8988T (cell line): ENCODE measurements at places on chromosomes 4 and X.
A peak's percentile ranks its signal among the peaks of the same experiment; 100 is the strongest.

DNA sequence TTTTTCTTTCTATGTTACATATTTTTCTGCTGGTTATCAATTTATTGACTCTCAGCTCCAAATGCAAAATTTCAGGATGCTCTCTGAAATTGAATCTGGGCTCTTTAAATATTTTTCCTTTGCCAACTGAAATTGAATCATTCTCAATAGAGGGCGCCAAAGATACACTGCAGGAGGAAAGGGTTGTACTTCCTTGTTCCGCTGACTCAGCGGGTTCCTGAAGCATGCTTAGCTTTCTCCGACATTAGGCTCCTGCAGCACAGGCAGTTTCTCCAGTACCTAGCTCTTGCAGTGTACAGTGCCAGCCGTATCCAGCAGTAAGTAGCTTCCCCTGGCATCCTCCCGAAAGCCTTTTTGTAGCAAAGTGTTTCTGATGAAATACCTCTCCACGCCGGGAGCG lies 28.8 kb upstream of the CFAP47 start:
- DNase-seq, result peak; percentile 26

DNA sequence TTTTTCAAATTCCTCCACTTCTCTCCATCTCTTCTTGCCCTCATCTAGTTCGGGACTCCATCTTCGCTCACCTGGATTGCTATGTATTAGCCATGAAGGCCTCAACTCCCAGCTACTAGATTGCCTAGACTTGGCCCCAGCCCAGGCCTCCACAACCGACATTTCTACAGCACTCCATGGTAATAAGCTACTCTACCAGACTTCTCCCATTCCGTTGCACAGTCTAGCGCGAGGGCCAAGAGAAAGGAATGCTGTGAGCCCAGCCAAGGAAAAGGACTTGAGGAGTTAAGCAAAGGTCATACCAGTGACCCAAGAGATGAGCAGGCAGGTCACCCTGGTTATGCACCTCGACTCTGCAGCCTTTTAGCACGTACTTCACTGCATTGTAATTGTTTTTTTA lies 75.6 kb downstream of the SOWAHB start:
- DNase-seq, result no peak

DNA sequence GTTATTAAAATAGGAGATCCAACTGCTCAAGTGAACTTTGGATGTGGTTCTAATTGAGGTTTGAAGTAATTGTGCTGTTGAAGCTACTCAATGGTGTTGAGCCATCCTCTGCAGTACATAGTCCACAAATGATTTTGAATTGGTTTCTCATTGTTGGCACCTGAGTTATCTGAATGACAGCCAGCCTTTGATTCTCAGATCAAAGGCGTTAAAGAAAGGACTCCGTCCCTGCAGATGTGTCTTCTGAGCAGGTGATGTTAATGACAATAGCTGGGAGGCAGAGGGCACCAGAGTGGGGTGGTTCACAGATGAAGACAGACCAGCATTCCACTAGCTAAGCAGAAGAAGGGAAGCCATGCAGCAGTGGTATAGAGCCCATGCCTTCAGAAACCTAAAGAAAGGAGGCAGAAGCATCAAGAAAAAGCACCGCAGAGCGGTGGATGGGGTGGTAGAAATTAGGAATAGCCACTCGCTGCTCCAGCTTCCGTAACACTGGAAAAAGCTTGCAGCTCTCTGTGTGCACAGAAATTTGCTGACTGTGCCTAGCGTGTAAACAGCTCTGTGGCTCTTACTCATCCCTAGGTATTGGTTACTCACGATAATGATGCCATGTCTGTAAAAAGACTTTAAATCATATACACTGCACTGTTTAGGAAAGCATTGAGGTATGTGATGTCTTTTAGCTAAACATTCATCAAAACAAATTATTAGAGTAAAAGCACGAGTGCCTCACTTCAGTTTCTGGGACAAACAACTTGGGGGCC lies 79.2 kb upstream of the CLCN4 start:
- DNase-seq, result no peak

DNA sequence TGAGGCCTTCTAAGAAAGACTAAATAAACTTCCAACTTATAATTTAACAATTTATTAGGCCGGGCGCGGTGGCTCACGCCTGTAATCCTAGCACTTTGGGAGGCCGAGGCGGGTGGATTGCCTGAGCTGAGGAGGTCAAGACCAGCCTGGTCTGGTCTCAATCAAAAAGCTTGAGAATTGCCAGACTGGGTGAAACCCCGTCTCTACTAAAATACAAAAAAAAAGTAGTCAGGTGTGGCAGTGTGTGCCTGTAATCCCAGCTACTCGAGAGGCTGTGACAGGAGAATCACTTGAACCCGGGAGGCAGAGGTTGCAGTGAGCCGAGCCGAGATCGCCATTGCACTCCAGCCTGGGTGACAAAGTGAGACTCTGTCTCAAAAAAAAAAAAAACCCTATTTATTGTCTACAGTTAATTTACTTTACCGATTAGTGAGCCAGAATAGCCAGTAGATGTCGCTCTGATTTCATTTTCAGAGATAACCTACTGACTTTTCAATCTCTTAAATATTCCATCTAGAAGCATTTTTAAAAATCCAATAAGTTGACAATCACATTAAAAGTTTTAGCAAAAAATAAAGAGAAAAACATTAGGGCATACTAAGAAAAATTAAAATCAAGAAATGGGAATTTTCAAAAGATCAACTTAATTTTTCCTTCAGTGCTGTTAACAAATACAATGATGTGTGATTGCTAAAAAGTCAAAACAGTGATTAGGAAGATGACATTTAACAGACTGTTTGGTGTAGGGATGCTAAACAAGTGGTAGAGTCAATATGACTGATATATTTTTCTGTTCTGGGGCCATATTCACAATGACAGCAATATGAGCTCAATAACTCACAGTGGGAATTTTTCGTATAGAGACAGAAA lies 4.3 kb upstream of the SHROOM3 start:
- no peak for DNase-seq

DNA sequence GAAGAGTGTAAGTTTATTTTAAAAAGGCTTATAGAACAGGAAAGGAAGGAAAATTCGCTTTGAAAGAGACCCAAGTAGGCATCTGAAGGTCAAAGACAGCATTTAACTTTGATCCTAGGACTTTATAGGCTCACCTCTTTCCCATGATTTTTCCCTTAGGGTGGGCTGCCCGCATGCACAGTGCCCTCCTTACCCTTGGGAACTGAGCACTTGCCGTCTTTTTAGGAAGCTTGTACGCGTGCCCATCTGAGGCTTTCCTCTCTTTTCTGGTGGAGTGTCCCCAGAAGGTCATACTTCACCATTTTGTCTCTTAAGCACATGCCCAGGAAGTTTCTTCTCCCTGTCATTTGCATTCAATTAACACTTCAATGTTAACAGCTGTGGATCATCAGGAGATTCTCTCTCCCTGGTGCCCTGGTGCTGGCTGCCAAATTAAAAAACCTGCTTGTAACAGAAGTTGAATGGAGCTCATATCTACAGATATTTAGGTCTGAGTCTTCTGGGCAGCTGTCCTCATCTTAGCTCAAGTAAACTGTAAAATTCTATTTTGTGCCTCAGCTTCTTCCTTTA lies 38.4 kb upstream of the IL9R start:
- DNase-seq, result no peak

DNA sequence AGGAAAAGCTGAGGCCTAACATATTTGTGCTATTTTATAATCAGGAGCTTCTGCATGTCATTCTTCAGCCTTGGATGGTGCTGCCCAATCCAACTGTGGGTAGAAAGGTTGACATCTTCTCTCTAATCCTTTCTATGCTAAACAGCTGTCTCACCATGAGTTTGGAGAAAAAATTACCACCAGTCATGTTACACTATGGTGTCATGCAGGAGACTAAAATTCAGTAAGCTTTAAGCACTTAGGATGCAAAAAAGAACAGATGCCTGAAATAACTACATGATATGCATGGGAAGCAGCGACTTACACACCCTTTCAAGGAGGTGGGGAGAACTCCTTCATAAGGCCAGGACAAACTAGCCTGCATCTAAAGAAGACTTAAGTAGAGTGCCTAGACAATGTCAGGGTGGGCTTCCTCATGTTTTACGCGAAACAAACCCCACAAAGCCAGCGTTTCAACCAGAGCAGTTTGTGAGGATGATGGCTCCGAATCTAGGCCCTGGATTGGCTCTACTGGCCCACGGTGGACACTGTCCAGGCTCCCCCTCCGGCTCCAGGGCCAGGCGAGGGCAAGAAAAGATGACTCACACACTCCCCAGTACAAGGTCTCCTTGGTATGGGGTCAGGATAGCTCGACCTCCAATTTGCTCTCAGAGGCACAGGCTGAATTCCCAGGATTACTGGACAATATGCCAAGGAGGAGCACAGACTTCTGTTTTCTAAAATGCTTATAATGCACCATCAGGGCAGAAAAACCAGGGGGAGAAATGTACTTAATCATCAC lies 45.1 kb downstream of the STX18 start:
- DNase-seq, result no peak

- no peak for DNase-seq
These were observed 69.9 kb upstream of the WDR1 start for GRCh38 chr4:10186228-10187214.
